ENCODE measurements at places on chromosomes 1 and 21.

DNA sequence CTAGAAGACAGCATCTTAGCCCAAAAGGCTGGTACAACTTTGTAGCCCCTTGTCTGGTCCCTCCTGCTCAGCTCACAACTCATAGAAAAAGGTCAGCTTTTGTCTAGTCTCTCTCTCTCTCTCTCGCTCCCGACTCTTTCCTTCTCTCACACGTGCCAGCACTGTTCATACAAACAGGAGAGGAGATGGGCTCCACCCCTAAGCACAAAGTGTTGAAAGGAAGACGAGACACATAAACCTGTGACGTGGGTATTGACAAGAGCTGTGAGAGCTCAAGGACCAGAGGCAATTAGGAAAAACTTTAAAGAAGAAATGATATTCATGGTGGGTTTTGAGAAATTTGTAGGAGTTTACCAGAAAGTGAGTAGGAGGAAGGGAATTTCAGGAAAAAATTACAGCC lies 23.6 kb upstream of the KCNC4 start:
- DNase-seq: no peak

DNA sequence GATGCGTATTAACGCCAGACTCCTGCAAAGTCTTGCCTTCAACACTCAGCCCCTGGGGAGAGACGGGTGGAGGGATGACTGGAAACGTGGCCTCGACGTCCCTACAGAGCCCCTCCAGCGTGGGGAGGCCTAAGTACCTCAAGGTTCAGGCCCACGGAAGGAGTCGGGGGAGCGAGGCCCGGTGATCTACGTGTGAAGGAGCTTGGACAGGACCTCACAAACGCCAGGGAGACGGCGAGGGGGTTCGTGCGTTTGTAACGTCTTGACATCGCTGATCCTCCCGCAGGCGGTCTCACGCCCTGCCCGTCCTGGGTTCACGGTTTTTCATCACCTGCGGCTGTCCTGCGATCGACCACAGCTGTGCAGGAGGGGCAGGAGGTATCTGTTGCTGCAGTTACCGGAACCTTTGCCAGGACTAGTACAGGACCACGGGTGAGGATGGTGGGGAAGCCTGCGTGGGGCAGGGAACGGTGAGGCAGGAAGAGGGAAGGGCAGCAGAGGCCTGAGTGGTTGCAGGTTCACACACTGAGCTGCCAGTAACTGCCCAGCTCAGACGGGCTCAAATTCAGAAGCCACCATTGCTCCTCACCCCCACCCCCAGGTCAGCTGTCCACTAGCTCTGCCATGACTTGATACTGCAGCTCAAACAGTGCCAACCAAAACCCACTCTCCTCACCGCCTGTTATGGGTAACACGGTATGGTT lies 889 bp upstream of the CCNL2 start:
- peak; percentile 33 for DNase-seq

DNA sequence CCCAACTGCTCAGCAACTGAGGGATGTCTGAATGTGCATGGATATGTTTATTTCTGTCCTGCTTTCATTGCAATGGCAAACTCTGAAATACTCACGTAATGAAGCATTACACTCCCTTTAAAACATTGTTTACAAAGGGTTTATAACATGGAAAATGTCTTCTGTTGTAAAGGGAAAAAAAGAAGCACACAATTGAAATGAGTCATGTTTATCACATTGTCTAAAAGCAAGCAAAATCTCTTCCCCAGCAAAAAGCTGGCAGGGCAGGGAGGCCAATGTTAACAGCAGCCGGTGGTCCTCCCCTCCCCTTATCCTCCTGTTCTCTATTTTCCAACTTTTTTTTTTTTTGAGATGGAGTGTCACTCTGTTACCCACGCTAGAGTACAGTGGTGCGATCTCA lies 3.9 kb upstream of the EFNA1 start:
- no peak for DNase-seq

- DNase-seq: no peak
Observed at GRCh38 chr1:66388913-66389312, 145.0 kb upstream of the SGIP1 start.

DNA sequence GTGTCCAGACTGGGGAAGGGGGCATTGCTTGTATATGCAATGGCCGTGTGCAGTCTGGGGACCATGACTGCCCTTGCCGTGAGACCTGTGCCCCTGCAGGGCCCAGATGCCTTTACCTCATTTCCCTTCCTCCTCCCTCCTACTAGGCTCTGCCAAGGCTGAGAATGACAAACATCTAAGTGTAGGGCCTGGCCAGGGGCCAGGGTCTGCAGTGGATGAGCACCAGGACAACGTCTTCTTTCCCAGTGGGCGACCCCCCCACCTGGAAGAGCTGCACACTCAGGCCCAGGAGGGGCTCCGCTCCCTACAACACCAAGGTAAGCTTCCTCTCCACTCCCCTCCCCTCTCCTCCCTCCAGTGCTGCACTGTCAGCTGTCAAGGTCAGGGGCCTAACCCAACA lies 49.5 kb downstream of the YARS1 start:
- no peak for DNase-seq

- no peak for DNase-seq
Observed at GRCh38 chr1:112057736-112058135, 68.3 kb upstream of the KCND3 start.
